ENCODE measurements at places on chromosomes 1 and 21. TPM values are rescaled to one million over a fixed set of nuclear protein-coding genes. Genes with fewer than 3 reads are reported as not detected.
A peak's percentile ranks its signal among the peaks of the same experiment; 100 is the strongest.

SKI gene
- 172 TPM for total RNA-seq

- DNase-seq = no peak
These were observed 800 bp upstream of the MMP23B start for GRCh38 chr1:1630965-1631781.

PADI2 gene
- 0.12 TPM for total RNA-seq

IL19 gene
- not detected for total RNA-seq

DNA sequence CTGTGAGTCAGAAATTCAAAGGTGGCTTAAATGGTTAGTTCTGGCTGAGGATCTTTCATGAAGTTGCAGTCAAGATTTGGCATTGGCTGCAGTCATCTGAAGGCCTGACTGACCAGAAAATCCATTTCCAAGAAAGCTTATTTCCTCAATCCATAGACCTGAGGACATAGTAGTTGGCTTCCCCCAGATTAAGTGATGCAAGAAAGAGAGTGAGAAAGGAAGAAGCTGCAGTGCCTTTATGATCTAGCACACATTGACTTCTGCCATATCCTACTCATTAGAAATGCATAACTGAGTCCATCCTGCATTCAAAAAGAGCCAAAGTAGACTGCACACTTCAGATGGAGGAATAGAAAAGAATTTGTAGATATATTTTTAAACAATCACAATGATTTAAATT is 222.6 kb downstream of the COL24A1 start:
- no peak for DNase-seq

LYPD8 gene
- total RNA-seq = 5.1 TPM

DNA sequence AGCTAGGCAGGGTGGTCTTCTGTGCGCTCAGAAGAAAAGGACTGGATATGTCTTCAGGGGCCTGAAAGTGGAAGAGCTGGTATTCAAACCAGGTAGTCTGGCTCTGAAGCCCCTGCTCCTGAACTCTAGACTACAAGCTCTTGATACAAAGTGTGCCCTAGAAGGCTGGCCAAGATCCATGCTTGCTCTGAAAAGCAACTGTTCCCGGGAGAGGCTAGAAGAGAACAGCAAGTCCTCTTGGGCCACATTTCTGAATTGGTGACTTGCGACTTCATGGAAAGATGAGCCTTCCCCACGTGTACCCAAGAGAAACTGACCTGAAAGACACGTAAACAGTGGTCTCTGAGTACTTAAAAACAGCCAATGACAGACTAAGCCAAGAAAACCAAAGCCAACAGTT is 123.3 kb upstream of the GRIK3 start:
- DNase-seq = no peak

OR2M3 gene
- 0.04 TPM for total RNA-seq

VTCN1 gene
- total RNA-seq = not detected

DNA sequence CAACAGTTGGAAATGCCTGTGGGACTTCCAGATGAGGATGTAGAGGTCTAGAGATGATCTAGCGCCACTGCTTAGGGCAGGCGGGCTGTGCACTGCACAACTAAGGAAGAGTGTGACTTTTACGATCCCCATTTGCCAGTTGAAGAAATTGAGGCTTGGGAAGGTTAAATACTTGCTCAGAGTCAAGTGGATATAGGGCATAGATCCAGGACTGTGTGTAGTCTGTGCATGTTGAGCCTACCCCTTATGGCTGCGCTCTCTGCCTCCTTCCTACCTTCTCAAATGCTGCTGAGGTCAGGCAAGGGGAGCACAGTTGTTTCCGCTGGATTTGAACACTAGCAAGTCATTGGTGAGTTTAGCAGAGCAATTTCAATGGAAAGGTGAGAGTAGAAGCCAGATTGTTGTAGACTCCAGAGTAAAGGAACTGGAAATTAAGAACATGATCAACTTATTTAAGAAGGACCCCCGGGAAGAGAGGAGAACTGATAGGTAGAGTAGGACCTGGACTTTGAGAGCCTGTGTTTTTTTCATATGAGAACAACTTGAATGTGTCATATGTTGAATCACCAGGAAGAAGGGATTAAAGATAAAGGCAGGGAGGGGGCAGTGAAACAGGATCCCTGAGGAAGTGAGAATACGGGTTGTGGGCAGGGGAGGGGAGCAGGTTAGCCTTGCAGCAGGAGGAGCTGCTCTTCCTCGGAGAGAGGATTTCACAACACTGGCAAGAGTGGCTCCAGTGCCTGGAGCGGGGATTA is 2.7 kb downstream of the CAPN2 start:
- peak; percentile 93 for DNase-seq

MIGA1 gene
- total RNA-seq = 5.7 TPM
